ENCODE measurements at places on chromosomes 13 and 19.

- DNase-seq = no peak
These were observed 299.2 kb upstream of the KLHL1 start for GRCh38 chr13:70407486-70407885.

- DNase-seq = no peak
These were observed 54.6 kb downstream of the SPATA13 start for GRCh38 chr13:24215126-24215525.

DNA sequence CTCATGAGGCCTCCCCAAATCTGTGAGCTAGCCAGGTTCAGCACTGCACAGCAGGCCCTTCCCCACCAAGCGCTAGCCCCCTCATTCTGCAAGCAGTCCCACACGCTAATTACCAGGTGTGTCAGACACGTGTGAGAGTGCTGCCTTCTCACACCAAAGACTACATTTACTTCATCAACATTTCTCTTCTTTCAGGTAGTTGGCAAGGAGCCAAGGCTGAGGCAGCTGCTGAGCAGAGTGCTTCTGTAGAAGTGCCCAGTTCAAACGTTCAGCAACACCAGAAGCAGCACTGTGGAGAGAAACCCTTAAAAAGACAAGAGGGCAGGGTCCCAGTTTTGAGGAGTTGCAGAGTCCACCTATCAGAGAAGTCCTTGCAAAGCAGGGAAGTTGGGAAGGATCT is 6.4 kb downstream of the ZNF773 start:
- DNase-seq = no peak

DNA sequence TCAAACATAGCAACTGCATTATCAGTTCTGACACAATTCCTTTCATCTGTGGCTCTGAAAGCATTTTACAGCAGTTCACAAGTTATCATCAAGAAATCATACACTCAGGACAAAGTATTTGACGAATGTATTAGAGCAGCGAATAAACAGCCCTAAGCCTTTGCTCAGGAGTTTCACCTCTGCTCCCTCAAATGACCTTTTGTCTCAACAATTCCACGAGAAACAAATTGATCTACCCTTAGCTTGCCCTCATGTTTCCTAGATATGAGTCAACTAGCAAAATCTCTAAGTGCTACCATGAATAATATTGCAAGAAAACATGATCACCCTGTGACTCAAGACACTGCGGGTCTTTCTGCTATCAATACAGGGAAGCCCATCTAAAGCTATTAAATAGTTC is 396.1 kb downstream of the EFNB2 start:
- no peak for DNase-seq

DNA sequence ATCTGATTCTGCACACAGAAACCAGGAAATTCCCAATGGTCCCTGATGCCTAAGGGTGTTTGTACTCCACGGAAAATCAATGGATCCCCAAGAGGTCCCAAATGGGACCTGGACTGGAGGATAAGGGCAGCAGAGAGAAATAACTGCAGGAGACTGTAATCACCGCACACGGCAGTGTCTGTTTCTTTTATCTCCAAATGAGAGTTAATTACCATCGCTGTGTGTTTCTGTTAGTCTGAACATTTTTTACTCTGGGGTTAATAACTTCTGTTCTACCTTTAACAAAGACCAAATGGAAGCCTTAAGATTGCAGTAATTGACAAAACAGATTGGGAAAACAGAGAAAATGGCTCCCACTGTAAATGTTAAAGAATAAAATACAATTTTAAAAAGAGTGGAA is 320.9 kb downstream of the DCLK1 start:
- DNase-seq = no peak

GRCh38 chr13:108643646-108644353 is 14.4 kb downstream of the MYO16 start:
- no peak for DNase-seq

- no peak for DNase-seq
These were observed 31.1 kb downstream of the NFIC start for GRCh38 chr19:3397266-3398022.

- DNase-seq = no peak
These were observed 900.7 kb downstream of the UQCRFS1 start for GRCh38 chr19:28312269-28312668.

GRCh38 chr19:1424192-1424955 is 13.8 kb upstream of the RPS15 start:
- DNase-seq = no peak

GRCh38 chr19:46551164-46551563 is 50.0 kb upstream of the CALM3 start:
- DNase-seq = no peak

DNA sequence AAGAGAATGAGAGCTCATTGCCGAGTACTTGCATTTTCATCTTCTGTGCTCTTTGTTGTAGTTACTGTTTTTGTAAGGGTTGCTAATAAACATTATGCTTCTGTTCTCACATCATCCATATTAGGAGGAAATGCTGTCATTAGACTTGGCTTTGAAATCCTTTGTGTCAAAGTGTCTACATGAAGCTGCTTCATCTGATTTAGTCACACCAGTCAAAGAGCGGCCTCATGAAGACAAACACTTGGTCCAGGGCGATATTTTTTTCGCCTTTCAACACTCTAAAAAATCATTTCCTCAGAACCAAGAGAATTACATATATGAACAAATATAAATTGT is 105.0 kb downstream of the SPRY2 start:
- no peak for DNase-seq

DNA sequence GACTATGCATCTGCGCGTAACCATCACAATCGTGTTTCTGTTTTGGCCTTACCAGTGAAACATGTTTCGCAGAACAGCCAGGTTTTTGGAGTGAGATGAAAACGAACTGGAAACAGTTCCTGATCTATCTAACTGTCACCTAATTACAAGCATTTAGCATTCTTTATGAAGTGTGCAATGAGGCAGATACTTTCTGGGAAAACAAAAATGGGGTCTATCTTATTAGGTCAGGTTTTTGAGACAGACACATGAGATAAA is 182.8 kb downstream of the LMO7 start:
- DNase-seq = no peak

- DNase-seq = no peak
These were observed 880 bp upstream of the TMEM160 start for GRCh38 chr19:47049307-47049700.

DNA sequence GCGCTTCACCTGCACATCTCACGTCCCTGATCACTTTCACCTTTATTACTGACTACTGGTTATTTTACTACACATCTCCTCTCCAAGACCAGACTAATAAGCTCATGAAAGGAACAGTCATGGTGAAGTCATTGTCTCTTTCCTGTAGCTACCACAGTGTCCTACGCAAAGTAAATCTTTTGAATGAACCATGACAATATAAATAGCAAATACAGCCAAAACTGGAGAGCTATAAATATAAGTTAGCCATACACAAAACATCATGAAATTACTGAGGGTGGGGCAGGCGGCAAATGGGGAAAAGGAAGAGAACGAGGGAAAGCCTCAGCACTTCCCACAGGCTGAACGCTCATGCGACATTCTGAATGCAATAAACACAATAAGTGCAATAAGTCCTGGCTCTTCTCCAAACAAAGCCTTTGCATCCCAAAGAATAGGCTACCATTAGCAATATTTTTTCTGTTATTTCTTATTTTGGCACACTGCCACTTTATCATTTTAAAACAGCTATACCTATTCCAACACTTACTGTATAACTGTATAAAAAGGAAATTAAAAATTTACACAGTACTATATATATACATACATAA is 62.5 kb downstream of the TUBGCP3 start:
- no peak for DNase-seq

- no peak for DNase-seq
These were observed 8.6 kb downstream of the GTF2F1 start for GRCh38 chr19:6384381-6384780.

- DNase-seq = no peak
These were observed 27.3 kb upstream of the ZNF254 start for GRCh38 chr19:24059563-24060295.

DNA sequence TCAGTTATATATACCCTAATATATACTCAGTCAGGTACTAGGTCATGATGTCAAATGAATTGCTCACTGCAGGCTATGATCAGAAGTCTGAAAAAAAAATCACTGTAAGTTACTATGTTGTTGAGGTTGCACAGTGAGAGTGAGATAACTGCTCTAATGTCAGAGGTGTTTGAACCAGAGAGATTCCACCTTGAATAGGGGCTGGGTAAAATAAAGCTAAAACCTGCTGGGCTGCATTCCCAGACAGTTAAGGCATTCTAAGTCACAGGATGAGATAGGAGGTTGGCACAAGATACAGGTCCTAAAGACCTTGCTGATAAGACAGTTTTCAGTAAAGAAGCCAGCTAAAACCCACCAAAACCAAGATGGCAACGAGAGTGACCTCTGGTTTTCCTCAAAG is 10.2 kb downstream of the EPSTI1 start:
- DNase-seq = no peak

DNA sequence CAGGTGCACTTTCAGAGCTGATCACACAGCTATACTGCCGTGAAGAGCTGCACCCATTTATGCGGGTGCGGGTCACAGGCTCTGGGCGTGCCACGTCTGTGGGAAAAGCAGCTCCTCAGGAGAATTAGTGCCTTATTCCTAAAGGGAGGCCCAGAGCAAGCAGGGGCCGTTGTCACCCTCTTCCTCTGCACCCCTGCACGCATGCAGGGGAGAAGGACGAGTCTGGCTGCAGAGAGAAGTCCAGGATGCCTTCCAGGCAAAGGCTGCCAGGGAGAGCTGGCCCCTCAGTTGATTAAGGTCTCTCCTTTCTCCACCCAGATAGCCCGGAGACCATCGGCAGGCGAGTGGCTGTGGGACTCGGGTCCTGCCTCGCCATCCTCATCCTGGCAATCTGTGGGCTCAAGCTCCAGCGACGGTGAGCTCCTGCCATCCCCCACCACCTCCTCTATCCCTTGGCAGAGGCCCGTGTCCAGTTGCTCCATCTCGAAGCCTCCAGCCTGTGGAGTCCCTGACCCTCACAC is 3.1 kb upstream of the FFAR1 start:
- DNase-seq = no peak

- DNase-seq = no peak
These were observed 21.2 kb downstream of the CCNA1 start for GRCh38 chr13:36453516-36453915.

DNA sequence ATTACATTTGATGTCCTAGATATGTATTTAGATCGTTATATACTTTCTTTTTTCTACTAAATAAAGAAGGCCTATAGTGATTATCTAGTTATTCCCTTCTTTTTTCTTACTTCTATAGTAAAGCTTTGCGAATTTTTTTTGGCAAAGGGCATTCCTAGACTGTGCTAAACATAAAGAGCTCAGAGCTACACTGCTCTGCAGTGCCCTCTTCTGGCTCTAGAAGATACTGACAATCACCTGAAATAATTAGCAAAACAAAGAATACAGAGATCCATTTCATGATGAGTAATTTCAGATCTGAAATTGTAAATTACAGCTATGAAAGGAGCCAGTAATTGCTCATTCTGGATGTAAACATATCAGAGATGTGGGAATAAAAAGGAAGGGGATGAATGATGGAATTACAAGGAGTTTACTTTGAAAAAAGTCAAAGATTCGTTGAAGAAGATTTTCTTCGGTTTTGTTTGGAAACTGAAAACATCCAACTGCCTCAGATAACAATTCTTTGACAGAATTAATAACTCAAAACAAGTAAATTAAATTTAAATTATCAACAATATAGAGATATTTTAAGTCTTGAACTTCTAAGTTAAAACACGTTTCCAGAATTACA is 288.5 kb downstream of the NALCN start:
- DNase-seq = no peak

GRCh38 chr19:4851551-4852290 is 15.7 kb downstream of the PLIN3 start:
- DNase-seq = peak; percentile 59

- peak; percentile 16 for DNase-seq
These were observed 18.6 kb downstream of the PEPD start for GRCh38 chr19:33503030-33503429.

DNA sequence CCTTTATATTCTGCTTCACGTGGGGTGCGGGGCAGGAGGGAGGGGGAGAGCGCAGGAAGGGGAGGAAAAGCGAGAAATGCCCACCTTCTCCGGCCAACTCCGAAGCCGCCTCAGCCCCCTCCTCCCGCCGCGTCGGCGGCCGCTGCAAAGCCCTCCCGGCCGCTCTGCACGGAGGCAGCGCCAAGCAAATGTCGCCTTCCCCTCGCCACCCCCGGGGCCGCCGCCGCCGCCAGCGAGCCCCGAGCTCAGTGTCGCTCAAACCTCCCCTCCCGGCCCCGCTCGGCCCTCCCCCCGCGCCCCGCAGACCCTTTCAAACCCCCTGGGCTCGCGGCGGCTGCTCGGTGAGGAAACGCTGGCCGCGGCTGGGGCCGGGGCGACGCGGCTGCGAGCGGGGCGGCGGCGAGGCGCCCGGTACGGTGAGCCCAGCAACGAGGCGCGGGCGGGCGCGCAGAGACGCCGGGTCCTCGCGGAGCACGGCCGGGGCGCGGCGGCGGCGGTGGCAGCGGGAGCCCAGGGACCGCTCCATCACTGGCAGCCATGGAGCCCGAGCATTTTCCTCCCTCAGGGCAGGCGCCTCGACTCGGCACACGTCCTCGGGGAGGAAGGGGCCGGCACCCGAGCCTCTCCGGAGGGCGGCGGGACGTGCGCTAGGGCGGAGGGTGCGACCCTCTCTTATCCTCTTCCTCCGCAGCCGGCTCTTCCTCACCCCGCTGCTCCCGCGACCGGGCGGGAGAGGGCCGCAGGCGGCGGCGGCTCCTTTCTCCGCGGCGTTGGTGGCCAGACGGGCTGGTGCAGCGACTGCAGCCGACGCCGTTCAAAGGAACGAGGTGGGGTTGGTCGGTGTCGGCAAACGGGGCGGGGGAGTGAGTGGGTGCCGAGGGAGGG is 463 bp upstream of the TSC22D1 start:
- peak; percentile 62 for DNase-seq

GRCh38 chr13:102945886-102946285 is 100.1 kb downstream of the ERCC5 start:
- no peak for DNase-seq

DNA sequence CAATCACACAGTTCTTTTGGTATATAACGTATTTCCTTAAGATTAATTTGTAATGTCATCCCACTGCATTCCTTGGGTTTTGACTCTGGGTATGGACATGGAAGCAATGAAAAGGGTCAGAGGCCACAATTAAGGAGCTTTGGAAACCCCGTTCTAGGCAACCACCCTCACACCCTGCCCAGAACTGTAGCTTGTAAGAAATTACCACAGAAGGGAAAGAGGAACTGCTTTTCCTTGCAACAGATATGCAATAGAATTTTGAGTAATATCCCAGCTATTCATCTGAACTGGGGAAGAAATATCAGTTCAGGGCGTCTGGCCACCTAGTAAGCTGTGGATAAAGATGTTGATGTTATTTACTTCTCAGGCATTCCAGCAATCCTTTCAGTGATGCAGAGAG is 985 bp upstream of the CLC start:
- no peak for DNase-seq

DNA sequence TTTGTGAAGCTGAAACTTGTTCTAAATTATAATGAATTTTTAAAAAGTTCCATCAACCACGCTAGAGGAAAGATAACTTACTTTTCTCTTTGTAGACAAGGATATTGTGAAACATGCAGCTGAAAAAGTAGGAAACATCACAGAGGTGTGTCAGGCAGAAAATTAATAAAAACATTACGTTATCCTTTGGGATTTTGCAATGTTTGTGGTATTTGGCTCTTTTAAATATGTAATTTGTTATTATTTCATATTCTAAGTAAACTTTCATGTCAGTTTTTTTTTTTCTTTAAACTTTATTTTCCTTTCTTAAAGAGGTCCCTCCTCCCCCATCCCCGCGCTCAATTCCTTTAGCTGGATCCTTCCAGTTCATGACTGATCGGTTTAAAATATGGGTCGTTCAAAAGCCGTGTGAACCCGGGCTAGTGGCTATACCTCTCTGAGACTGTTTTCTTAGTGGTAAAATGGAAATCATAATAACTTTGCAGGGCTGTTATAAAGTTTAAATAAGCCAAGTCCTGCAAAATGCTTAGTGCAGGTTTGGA is 740 bp upstream of the CCDC61 start:
- no peak for DNase-seq

- DNase-seq = no peak
These were observed 15.0 kb upstream of the KLF2 start for GRCh38 chr19:16309643-16310042.

All from naive thymus-derived CD8-positive, alpha-beta T cell (primary cell).